Stimulated activated CD4-positive, alpha-beta T cell treated with anti-CD3 and anti-CD28 coated beads, Interleukin-1b, Interleukin-23, amount 100 ng/mL, for 1 hour (primary cell): ENCODE measurements at places on chromosomes 12 and 14.

- no peak for DNase-seq
Measured at GRCh38 chr12:53667080-53667479, 8.8 kb downstream of the ATP5MC2 start.

DNA sequence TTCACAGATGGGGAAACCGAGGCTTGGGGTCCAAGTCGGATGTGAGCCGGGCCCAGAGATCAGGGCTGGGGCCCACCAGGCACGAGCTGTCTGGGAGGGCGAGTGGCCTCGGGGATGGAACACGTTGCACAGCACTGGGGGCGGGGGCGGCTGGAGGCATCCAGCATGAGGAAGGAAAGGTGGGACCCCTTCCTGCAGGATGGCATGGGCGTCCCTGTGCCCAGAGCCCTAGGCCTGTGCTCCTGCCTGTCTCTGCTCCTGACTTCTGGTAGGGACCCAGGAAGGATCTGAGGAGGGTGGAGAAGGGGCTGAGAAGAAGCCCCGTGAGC lies 183.4 kb downstream of the KIF26A start:
- no peak for DNase-seq

GRCh38 chr14:61050417-61050816 lies 69.4 kb downstream of the SLC38A6 start:
- no peak for DNase-seq

DNA sequence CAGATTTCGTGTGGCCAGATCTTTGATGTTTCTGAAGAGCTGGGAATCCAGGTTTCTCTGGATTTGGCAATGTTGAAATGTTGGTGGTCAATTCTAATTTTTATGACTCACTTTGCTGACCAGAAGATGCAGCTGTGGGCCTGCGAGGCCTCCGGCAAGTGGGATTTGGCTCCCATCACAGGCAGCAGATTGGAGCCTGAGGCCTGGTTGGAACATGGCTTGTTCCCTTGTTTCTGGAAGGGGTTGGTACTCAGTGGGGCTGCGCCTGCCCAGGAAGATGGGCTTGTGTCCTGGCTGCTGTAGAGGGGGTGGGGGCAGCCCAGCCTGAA lies 23.1 kb downstream of the FBRSL1 start:
- no peak for DNase-seq

GRCh38 chr12:8590842-8591545 lies 21.7 kb downstream of the AICDA start:
- DNase-seq = no peak

DNA sequence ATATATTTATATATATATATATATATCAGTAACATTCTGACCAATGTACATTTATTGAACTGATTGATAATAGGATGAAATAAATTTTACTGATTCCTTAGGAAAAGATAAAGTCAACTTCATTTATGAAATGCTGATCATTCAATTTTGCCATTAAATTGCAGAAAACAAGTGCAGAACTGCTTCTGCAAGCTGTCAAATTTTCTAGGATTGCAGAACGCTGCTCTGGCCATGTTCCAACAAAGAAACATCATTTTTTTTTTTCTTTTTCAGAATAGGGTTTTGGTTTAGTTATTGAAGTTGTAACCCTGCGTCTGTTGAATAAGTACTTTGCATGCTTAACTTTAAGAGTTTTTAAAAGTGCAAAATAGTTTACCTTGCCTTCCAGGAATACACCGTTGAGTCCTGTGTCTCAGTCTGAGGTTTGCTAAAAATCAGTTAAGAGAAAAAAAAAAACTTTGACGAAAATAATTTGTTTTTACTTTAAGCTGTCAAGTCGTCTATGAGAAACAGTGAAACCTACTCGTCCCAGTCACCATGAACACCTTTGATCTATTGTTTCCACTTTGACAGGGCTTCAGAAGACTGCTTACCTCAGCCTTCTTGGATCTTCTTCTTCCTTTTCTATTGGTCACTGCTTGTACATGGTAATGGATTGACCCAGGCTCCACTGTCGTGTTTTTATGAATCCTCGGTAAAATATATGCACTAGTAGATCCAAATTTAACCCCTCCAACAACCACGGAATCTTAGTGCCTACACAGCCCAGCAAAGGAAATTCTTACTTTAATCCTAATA lies at the start of gene KERA:
Gene KERA (minus strand): TSS at position 657 of the 798 bp plus-strand sequence. CDS start 1,743 bp downstream, outside the sequence.
- DNase-seq = no peak

- no peak for DNase-seq
Measured at GRCh38 chr12:78157199-78157598, 326.5 kb downstream of the NAV3 start.

- no peak for DNase-seq
Measured at GRCh38 chr12:15253990-15254389, 32.8 kb upstream of the RERG start.
